ENCODE measurements at places on chromosomes 3 and 15. TPM values are rescaled to one million over a fixed set of nuclear protein-coding genes. Genes with fewer than 3 reads are reported as not detected.

Gene RTP3
- not detected for total RNA-seq

- H3K27ac ChIP-seq, result peak within 1 kb of the TSS; percentile 94
- no peak for DNase-seq
- H3K4me3 ChIP-seq, result peak within 1 kb of the TSS; percentile 68
- H3K27me3 ChIP-seq, result no peaks in the 10 kb centered on the region
- H3K4me1 ChIP-seq, result peaks cover 19% of the 10 kb centered on the region
These were observed at the start of gene TTLL3 for GRCh38 chr3:9809615-9810432. TSS of gene TTLL3 (plus strand) at chr3:9810262. CDS start at chr3:9810662, 400 bp downstream.

- no peaks in the 10 kb centered on the region for H3K4me1 ChIP-seq
- DNase-seq, result no peak
- H3K27me3 ChIP-seq, result no peaks in the 10 kb centered on the region
- no peaks in the 10 kb centered on the region for H3K36me3 ChIP-seq
- H3K27ac ChIP-seq, result no peak overlapping the region
- no peak overlapping the region for H3K4me3 ChIP-seq
These were observed 22.9 kb upstream of the DCLK3 start for GRCh38 chr3:36786921-36787890.

DNA sequence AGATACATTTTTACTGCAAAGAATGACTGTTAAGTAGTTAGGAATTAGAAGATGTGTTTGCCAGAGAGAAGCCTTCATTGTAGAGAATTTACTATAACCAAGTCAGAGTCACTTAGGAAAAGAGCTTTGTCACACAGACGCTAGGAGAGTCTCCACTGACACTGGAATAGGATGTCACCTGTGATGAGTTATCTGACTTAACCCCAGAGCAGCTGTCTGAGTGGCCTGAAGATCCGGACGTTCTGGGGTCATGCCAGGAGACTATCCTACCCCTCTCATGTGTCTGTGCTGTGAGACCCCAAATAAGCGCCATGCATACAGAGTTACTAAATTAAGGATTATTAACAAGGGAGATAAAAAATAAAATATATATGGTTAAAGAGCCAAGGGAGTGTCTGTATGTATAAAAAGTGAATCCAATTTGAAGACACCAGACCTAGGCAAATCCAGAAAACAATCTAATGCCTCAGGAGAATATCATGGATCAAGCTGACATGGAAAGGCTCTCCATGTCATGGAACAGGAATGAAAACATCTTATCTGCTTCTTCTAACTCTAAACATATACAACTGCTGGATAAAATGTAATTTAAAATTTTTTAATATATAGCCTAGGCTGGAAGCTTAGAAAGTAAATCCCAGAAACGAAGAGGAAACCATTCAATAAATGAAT lies 43.5 kb downstream of the ITGB5 start:
- no peaks in the 10 kb centered on the region for H3K36me3 ChIP-seq
- no peak overlapping the region for H3K4me3 ChIP-seq
- DNase-seq, result no peak
- peaks cover 52% of the 10 kb centered on the region for H3K4me1 ChIP-seq

GRCh38 chr3:185734725-185735096 lies 90.1 kb downstream of the IGF2BP2 start:
- no peak for DNase-seq
- no peaks in the 10 kb centered on the region for H3K27me3 ChIP-seq
- no peaks in the 10 kb centered on the region for H3K36me3 ChIP-seq
- peaks cover 14% of the 10 kb centered on the region for H3K4me1 ChIP-seq

Data from vagina (tissue), 2 donors.